SK-N-DZ (cell line): ENCODE measurements at places on chromosomes 13 and 19.

- DNase-seq, result no peak
Measured at GRCh38 chr13:113927661-113928581, 46.0 kb downstream of the C13orf46 start.

DNA sequence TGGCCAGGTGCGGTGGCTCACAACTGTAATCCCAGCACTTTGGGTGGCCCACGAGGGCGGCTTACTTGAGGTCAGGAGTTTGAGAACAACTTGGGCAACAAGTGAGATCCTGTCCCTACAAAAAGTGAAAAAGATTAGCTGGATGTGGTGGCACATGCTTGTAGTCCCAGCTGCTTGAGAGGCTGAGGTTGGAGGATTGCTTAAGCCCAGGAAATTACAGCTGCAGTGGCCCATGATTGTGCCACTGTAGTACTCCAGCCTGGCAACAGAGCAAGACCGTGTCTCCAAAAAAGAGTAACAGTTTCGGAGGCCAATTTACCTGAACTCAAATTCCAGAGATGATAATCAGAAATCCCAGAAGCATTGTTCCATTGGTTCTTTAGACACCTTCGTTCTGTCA lies 4.4 kb downstream of the ZNF473 start:
- DNase-seq, result no peak

DNA sequence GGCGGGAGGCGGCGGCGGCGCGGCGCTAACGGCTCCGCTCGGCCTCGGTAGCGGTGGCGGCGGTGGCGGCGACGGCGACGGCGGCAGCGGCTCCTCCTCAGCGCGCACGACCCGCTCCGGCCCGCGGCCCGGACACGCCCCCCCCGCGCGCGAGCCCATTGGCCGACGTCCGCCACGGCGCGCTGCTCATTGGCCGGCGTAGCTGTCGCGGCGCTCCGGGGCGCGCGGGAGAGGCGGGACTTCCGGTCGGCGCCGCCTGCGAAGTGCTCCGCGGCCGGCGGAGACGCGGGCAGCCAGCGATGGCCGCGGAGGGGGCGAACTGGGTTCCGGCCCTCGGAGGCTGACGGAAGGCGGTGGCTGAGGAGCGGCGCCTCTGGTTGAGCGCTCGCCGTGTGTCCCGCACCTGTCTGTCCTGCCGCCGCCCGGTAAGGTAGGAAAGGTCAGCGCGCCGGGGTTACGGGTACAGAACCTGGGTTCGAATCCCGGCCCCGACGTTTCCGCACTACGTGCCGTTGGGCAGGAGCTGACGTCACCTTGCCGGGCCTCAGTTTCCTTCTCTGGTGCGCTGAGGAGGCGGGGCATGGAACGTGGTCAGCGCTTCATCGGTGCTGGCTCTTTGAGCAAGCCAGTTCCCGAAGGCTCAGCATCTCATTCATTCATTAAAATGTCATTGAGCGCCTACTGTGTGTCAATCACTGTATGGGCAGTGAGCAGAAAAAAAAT lies at the start of gene ELAVL1:
Gene ELAVL1, minus strand, starts transcription at position 108 of the 723 bp plus-strand sequence. CDS start 13,826 bp downstream, outside the sequence.
- peak; percentile 84 for DNase-seq

GRCh38 chr19:2494447-2495129 lies 18.7 kb downstream of the GADD45B start:
- DNase-seq, result no peak

DNA sequence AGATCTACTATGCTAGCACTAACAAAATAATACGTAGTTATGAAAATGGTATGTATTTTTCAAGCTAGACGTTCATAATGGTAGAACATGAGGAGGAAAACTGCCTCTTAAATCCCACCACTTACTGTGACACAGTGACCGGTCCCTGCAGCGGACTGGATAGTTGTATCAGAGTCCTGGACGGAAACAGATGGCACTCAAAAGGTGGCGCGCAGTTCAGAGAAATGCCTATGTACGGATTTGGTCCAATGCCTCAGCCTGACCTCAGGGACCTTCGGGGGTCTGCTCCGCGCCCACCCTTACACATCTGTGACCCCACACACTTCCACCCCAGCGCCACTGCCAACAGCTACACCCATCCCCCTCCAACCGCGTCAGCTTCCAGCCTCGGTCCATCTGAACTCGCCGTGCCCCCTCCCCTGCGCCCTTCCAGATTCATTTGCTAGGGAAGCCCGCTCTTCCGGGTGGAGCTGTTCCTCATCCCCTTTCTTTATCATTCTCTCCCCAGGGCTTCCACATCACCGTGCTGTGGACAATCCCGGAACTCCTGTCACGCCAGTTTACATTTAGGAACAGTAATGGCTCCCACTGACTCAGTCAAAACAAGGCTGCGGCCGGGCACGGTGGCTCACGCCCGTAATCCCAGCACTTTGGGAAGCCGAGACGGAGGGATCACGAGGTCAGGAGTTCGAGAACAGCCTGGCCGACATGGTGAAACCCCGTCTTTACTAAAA lies 792 bp upstream of the LENG8 start:
- DNase-seq, result peak; percentile 29

GRCh38 chr19:46068345-46069258 lies 27.8 kb upstream of the IGFL4 start:
- no peak for DNase-seq

GRCh38 chr19:8487137-8487851 lies 15.1 kb downstream of the PRAM1 start:
- no peak for DNase-seq

DNA sequence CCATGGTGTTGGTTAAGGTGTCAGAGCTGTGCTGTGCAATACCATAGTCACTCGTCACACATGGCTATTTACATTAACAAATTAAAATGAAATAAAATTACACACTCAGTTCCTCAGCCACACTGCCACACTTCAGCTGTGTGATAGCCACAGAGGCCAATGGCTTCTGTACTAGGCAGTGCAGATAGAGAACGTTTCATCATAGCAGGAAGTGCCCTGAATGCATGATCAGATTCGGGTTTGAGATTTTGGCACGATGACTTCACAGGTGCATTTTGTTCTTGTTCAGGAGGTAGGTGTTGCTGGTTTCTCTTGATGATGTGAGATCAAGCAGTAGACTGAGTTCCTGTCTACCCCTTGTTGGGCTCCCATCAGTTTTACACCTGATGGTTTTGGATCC lies 6.5 kb downstream of the ARMC6 start:
- no peak for DNase-seq

GRCh38 chr13:98019186-98019585 lies 65.7 kb downstream of the IPO5 start:
- no peak for DNase-seq

DNA sequence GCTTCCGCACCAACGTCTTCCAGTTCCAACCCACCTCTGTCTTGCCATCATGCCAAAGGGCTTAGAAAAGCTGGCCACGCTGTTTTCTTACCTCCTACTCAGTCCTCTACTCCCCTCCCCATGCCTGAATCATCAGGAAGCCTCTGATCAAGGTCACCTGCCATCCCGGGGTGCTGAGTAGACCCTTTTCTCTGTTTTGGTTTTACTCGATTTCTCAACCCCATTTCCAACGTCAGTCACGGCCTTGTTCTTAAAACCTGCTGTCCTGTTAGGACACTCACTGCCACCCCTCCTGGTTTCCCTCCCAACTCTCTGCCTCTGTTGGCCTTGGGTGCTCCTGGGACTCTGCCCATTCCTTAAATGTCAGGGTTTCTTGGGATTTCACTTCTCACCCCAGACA lies 350.1 kb downstream of the FOXO1 start:
- DNase-seq, result no peak

- no peak for DNase-seq
Measured at GRCh38 chr19:3575260-3575741, 2.6 kb downstream of the HMG20B start.

DNA sequence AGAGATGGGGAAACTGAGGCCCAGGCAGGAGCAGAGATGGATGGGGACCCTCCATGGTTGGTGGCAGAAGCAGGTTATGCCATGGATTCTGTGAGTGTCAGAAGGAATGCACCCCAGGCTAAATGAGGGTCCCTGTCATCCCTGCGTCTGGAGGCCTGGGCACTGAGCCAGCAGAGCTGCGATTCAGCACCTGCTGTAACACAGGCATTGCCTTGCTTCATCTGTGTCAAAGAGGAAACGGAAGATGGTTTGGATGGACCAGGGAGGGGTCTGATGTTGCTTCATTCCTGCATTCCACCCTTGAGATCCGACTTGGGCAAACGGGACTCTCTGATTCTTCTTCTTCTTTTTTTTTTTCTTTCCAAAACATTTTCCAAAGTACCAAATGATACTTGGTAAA lies 1.2 kb downstream of the C5AR1 start:
- DNase-seq, result no peak

DNA sequence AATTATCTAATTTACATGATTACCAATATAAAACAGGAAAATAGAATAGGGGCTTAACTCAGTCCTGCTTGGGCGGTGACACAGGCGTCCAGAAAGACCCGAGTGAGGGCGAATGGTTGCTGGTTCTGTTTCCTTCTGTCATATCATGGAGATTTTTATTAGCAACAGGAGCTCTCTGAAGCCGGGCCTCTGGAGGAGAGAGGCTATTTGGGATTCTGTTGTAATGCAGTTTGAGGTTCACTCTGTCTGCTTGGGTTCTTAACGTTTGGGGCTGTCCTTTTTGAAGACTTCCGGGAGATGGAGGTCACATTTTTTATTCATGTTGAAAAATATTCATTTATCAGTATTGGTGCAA lies 115.7 kb upstream of the ZNF536 start:
- DNase-seq, result no peak

GRCh38 chr13:59531571-59532091 lies 632.1 kb downstream of the DIAPH3 start:
- DNase-seq, result peak; percentile 35

GRCh38 chr19:55460670-55461258 lies 678 bp downstream of the ISOC2 start:
- DNase-seq, result peak; percentile 69

DNA sequence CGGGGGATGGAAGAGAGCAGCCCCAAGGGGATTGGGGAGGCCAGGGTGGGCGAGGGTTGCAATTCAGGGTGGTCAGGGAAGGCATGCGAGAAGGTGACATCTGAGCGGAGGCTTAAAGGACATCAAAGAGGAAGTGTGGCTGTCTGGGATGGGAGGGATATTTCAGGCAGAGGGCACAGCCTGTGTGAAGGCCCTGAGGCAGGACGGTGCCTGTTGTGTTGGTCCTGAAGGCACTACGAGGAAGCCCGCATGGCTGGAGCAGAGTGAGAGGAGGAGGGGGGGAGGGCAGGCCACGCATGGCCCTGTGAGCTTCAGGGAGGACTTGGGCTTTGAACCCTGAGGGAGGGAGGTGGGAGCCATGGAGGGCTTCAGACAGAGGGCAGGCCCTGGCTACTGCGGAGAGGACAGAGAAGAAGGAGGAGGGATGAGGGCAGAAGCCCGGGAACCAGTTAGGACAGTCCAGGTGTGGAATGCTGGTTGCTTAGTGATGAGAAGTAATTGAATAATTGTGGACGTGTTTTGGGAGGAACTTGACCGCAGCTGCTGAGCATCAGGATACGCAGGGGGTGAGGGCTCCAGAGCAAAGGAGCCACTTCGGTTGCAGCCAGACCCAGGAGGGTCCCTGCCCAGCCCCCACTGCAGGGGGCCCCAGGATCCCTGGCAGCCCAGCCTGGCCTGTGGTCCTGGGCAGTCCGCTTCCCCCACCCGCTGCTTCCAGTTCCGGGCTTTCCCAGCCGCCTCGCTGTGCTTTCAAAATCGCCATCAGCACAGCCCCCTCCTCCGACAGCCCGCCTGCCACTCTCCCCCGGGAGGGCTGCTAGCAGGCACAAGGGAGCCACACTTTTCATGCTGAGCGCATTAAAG lies 6.2 kb downstream of the TLE6 start:
- DNase-seq, result peak; percentile 95

GRCh38 chr13:80527400-80527799 lies 186.5 kb upstream of the SPRY2 start:
- no peak for DNase-seq

GRCh38 chr19:11165486-11166030 lies 10.0 kb upstream of the SPC24 start:
- DNase-seq, result no peak

DNA sequence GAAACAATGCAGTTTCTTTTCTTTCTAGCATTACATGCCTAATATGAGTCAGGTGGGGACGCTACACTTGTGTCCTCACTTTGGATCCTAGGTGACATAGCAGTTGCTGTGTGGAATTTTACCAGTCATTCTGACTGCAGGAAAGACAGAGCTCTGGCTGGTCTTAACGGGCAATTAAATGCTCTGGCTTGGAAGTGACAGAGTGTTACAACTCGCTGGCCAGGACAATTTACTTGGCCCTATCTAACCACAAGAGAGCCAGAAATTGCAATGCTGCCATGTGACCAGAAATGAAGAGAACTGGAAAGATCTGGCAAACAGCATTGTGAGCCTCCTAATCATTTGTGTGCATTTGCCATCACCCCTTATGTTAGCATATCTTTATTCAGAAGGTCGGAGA lies 351.1 kb downstream of the DCT start:
- no peak for DNase-seq

DNA sequence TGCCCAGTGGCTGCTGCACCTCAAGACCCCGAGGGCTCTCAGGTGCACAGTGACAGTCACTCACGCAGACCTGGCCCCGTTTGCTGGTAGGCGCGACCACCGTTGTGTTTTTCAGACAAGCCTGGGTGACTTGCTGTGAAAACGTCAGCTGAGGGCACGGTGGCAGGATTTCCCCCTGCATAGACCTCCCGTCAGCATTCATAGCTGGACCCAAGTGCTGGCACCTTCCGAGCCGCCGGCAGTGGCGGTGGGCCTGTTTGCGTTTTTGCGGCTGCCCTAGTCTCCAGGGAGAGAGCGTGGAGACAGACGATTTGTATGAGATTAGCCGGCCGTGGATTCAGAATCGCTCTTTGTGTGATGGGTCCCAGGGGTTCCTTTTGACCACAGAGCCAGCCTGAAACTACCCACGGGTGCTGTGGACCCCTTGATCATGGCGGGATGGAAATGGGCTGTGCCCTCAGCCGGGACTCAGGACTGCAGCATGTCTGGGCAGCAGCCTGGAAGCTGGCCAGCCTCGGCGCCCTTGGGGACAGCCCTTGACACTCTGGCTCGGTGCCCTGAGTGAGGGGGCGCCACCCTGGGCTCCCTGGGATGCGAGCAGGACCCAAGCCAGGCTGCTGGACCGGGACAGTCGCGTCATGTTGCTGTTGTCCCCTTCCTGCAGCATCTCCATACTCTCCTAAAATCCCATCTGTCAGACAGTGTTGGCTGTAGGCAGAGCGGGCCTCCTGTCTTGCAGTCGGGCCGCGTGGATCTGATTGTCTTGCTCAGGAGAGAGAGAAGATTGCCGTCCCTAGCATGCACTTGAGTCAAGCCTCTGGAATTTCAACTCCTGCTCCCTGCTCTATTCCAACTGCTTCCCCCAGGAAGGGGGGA lies 8.6 kb downstream of the KDM4B start:
- DNase-seq, result no peak
